CD4-positive, CD25-positive, alpha-beta regulatory T cell (primary cell): ENCODE measurements at places on chromosomes 1 and 21.

DNA sequence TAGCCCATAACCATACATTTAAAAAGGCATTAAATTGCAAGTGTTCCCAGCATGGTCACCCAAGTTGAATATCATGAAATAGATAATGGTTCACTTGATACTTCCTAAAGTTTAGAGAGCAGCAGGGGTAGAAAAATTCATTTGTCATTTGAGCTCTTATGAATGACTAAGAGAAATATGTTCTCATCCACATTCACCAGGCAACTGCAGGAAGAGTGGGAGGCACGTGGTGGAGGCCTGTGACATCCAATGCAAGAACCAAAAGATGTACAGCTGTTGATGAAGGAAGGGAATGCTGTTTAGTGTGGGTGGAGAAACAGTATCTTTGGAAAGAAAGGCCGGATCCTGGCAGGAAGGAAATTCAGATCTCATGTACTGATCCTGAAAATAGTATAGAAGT lies 473.1 kb downstream of the ADGRL2 start:
- DNase-seq: no peak

- peak; percentile 72 for DNase-seq
These were observed at the start of gene RNPEP for GRCh38 chr1:201982623-201983379. RNPEP (plus strand) TSS chr1:201982648; CDS start chr1:201982667, 19 bp downstream.

- no peak for DNase-seq
These were observed 16.2 kb upstream of the SLC6A17 start for GRCh38 chr1:110134050-110134595.

DNA sequence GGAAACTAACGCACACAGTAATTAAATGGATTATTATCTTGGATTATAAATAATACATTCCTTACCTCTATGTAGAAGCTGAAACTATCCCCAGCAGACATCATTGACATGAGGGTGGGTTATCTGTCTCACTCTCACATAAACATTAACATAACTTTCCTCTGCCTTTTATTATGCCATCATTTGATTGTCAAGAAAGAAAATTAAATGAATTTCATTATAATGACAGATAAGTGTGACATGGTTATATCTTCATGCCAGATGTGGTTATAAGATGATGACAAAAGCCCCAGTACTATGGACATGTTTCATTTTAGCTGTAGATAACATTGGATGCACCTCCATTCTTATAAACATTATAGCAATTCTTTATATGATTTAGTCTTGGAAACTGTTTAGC lies 476.5 kb downstream of the KCNT2 start:
- no peak for DNase-seq

- no peak for DNase-seq
These were observed 757 bp upstream of the SPSB1 start for GRCh38 chr1:9291914-9292360.

DNA sequence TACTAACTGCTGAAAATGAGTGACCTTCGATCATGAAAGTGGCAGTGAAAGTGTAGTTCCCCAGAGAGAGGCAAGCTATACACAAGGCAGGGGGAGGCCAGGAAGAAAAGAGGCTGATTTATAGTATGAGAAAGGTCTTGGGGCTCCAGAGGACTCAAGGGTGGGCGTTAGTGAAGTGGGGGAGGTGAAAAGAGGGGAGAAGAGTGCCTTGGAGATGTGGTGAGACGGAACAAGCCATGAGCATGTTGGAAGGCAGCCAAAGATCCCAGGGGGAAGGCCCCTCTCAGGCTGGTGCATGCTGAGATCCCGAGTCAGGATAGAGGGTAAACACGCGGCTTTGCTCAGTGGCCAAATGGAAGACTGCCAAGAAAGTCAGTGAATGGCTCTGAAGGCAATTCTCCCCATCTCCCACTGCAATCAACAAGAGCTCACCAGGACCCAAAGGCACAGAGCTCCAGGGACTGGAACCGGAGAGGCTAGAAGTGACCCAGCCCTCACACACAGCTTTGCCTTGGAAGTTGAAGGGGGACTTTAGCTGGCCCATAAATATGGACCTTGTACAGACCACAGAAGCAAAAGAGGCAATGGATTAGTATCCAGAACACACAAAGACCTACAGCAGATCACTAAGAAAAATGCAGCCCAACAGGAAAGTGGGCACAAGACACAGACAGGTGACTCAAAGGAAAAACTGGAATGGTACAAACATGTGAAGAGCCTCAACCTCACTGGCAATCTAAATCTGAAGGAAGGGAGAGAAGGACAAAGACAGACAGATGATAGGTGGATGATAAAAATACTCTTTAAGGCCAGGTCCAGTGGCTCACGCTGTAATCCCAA lies 49.6 kb downstream of the HSF2BP start:
- DNase-seq: no peak

GRCh38 chr1:14705824-14706223 lies 107.3 kb downstream of the KAZN start:
- no peak for DNase-seq
